A549 (cell line): ENCODE measurements at places on chromosomes 4 and X.

- peak; percentile 14 for DNase-seq
Observed at GRCh38 chr4:153785910-153786721, 2.8 kb downstream of the SFRP2 start.

DNA sequence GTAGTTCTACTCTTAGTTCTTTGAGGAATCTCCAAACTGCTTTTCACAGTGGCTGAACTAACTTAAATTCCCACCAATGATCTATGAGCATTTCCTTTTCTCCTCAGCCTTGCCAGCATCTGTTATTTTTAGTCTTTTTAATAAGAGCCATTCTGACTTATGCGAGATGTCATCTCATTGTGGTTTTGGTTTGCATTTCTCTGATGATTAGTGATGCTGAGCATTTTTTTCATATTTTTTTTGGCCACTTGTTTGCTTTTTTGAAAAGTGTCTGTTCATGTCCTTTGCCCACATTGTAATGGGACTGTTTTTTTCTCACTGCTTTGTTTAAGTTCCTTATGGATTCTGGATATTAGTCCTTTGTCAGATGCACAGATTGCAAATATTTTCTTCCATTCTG is 21.5 kb upstream of the PHKA1 start:
- no peak for DNase-seq

DNA sequence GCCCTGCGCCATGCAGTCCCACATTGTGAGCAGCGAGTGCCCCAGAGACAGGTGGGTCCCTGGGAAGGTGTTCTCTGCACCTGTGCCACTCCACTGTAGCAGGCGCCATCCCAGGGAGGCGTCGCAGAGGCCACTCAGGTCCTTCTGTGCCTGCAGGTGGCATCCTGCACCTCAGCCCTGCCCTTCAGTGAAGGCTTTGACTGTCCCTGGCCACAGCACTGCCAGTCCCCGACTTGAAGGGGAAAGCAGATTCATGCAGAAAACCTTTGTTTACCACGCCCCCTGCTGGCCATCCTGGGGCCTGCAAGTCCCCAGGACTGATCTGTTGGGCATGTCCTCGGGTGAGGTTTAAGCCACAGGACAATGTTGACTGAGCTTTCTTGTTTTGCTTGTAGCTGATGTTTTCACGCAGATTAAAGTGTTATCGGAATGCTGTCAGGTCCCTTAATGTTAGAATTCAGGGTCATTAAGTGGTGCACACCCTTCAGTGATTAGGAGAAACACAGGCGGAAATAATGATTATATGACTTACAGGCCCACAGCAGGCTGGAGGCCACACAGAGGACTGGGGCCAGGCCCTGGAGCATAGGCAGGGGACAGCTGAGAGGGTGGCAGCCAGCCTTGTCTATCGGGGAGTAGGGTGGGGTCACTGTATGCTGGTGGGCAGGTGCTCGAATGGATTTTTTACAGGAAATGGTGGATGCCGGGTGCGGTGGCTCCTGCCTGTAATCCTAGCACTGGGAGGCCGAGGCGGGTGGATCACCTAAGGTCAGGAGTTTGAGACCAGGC is 5.0 kb downstream of the TACC3 start:
- DNase-seq, result peak; percentile 84

- DNase-seq, result no peak
Observed at GRCh38 chrX:9848718-9849479, 62.7 kb downstream of the SHROOM2 start.

DNA sequence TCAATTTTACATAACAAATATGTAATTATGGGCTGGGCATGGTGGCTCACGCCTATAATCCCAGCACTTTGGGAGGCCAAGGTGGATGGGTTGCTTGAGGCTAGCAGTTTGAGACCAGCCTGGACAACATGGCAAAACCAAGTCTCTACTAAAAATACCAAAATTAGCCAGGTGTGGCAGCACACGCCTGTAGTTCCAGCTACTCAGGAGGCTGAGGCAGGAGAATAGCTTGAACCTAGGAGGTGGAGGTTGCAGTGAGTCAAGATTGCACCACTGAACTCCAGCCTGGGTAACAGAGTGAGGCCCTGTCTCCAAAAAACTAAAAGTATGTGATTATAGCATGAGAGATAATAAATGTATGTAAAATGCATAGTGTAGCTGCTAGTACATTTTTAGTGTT is 229.0 kb downstream of the PPARGC1A start:
- no peak for DNase-seq
